ENCODE measurements at places on chromosomes 3 and 15.
A peak's percentile ranks its signal among the peaks of the same experiment; 100 is the strongest.

GRCh38 chr3:5977331-5977730 lies 789.8 kb downstream of the EDEM1 start:
- no peak for ATAC-seq

GRCh38 chr3:18445401-18446148 lies 20.4 kb upstream of the SATB1 start:
- ATAC-seq: peak; percentile 52

DNA sequence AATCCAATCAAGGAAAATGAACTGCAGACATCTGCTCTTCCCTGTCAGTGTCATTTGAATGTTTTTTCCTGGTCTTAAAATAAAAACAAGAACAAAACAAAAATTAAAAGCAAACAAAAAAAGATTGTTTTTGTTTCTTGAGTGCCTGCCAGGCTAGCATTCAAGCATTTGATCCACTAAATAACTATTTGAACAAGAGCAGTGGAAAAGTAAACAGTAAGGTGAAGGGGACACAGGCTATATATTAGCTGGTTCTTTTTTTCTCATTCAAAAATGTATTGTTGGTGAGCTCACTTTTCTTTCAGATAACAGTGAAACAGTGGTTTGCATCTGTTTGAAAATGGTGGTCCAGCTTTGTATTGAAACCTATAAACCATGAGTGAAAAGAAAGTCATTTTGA lies 586.9 kb upstream of the SGO1 start:
- ATAC-seq: no peak

DNA sequence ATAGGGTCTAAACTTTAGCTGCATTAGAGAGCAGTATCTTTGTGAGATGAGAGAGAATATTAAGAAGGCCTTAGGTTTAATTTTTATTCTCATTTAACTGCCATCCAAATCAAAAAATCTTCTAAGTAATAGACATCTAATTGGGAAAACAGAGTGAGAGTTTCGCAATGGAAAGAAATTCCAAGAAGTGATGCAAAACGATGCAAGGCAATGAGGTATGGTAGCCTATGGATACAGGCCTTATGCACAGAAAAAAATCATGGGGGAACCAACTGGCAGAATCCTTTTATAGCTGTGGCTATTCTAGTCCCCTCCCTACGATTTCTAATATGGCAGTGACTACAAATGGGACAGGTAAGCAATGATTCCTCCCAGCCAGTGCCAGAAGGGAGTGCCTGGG lies 225.9 kb downstream of the GREM1 start:
- ATAC-seq: no peak

- no peak for ATAC-seq
Measured at GRCh38 chr3:148158210-148158609, 539.5 kb upstream of the AGTR1 start.

- no peak for ATAC-seq
Measured at GRCh38 chr3:114451051-114451451, 157.2 kb downstream of the TIGIT start.

GRCh38 chr3:58667704-58668103 lies 1.1 kb upstream of the FAM3D start:
- ATAC-seq: no peak

DNA sequence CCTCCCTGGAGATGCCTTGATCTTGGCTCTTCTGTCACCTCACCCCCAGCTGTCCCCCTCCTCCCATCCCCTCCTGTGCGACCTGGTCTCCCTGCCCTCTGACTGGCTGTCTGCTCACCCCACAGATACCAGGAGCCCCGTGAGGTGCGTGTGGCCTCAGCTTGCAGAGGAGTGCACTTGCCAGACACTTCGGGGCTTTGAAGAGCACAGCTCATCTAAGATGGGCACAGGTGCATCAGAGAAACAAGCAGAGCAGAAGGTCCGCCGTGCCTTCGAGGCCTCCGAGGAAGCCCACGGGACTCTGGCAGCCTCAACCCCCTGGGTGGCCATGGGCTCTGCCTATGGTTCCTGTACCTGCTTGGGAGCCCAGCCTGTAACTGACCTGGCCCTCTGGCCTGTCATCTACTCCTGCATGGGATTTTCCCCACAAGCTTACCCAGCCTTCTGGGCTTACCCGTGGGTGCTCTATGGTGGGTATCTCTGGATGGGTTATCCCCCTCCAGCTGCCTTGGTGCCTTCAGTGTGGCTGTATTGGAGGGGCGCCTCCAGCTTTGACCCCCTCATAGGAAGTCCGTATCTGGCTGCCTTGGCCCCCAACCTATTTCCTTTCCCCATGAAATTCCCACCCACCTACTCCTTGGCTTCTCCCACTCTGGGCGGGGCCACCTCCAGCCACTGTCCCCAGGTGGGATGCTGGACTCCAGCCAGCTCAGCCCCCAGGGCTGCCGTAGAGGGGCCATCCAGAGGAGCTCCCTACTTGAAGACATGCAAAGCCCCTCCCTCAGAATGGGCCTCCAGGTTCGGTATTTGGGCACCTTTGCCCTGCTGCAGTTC lies 3.8 kb downstream of the PRR23E start:
- ATAC-seq: no peak

GRCh38 chr15:33215941-33216872 lies 21.7 kb upstream of the FMN1 start:
- no peak for ATAC-seq

- no peak for ATAC-seq
Measured at GRCh38 chr3:67875338-67875737, 220.9 kb upstream of the SUCLG2 start.

- peak; percentile 15 for ATAC-seq
Measured at GRCh38 chr15:68818066-68818768, 2.5 kb downstream of the ANP32A start.

DNA sequence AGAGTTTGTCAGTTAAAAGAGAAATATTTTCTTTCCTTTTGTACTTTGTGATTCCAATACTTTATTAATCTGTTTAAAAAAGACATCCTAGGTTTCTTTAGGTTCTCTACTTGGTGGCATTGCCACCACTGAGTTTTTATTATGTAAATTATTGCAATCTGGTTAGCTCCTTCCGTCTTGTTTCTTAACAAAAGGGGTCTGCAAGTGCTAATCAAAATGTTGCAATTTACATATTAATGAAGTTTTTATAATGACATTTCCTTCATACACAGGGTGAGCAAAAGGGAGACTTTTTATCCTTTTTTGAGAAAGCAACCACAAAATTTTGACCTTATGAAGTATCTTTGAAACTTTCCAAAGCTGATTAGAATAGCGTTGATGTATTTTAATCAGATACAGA lies 1307.3 kb downstream of the ROBO2 start:
- no peak for ATAC-seq

DNA sequence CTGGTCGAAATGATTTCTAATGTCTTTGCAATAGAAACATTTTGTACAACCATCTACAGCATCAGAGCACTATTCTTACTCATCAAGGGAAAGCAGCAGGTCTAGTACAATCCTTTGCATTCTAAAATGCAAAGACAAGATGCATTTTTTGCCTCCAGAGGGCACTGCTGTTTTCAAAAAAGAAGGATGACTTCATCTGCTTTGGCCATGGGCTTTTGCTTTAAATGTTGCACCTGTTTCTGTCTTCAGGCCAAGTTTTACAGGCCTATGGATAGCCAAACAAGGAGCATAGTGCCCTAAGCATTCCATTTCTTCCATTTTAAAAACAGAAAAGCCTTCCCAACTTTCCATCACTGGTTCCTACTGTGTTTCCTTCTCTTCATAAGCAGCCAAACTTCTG lies 3.4 kb downstream of the PARP9 start:
- ATAC-seq: peak; percentile 42

- ATAC-seq: no peak
Measured at GRCh38 chr3:37295925-37296324, 121.5 kb upstream of the LRRFIP2 start.

- no peak for ATAC-seq
Measured at GRCh38 chr3:43641306-43642114, 19.7 kb upstream of the ANO10 start.

GRCh38 chr3:188553569-188553968 lies 399.6 kb downstream of the LPP start:
- peak; percentile 83 for ATAC-seq

DNA sequence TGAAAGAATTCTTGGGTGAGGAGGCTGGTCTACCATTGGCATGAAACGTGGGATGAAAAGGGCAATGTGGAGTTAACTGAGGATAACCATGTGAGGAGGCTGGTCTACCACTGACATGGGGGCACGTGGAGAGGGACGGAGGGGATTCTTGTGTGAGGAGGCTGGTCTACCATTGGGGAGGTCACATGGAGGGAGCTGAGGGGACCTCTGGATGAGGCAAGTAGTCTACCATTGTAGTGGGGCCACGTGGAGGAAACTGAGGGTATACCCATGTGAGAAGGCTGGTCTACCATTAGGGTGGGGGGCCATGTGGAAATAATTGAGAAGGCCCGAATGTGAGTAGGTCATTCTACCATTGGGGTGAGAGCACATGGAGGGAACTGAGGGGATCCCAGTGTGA lies 154.1 kb downstream of the FBLN2 start:
- ATAC-seq: no peak

DNA sequence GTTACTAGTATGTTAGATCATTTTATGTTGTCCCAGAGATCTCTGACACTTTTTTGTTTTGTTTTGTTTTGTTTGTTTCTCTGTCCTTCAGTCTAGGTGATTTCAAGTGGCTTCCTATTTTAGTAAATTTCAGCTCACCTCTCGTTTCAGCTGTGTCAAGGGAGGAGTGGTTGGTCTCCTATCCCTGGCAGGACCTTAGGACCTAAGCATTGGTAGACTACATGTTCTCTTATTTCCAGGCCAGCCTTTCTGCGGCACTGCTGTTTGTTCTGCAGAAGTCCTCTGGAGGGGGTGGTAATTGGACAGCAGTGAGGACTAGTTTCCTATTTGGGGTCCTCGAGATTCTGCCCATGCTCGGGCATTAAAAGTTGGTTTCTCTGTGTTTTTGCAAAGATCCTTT lies 31.8 kb downstream of the MGA start:
- ATAC-seq: no peak

DNA sequence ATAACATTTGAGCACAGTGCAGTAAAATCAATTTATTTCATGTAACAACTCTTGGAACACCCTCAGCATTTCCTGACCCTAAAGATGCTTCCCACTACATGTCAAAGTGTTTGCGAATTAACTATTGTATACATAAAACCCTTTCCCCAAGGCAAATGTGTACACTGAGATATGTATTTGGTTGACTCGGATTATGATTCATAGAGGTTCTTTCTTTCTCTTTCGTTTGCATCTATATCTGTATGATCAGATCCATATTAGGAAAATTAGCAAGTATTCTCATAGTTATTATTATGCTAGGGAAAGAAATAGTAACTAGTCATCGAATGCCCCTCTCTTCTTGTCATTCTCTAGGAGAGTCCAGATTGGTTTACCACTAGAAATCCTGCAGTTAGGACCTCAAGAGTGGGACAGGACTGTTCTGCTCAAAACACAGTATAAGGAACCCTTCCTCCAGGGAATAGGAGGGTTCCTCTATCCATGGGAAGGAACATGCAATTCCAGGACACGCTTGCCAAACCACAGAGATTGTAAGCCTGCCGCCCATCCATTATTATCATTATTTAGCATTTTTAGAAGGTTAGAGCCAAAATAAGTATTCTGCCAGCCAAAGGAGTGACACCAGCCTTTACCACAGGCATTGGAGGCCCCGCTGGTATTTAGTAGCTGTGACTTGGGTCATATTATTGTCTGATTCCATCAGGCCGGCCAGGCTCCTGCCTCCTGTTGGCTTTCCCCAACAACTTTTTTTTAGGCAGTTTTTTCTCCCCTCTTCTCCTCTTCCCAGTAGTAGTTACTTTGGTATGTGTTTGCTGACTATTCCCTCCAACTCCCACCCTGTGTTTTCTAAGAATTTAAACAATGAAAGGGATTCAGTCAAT lies 100.7 kb downstream of the GALK2 start:
- peak; percentile 55 for ATAC-seq

- no peak for ATAC-seq
Measured at GRCh38 chr3:55607844-55608243, 120.7 kb upstream of the WNT5A start.

DNA sequence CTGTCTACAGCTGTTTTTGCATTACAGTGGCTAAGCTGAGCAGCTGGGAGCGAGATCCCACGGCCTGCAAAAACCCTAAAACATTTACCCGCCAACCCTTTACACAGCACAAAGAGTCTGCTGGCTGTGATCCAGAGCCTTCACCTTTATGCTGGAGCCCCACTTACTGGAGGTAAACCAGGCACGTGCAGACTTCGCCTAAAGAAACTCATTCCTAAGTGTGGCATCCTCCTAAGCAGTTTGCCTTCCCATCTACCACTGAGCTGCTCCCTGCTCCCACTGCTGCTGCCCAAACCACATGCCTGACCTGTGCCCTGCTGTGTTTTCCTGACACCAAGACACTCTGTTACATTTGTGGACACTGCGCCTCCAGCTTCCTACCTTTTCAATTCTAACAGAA lies 53.0 kb downstream of the CHSY1 start:
- ATAC-seq: no peak

- no peak for ATAC-seq
Measured at GRCh38 chr15:77670558-77671361, 38.0 kb upstream of the LINGO1 start.

- ATAC-seq: no peak
Measured at GRCh38 chr15:94722024-94722636, 490.8 kb downstream of the MCTP2 start.

GRCh38 chr15:92580933-92581445 lies 74.6 kb downstream of the FAM174B start:
- ATAC-seq: no peak

GRCh38 chr3:78736863-78737262 lies 1030.9 kb downstream of the ROBO1 start:
- ATAC-seq: no peak

GRCh38 chr3:152480282-152480953 lies 211.7 kb downstream of the MBNL1 start:
- no peak for ATAC-seq

DNA sequence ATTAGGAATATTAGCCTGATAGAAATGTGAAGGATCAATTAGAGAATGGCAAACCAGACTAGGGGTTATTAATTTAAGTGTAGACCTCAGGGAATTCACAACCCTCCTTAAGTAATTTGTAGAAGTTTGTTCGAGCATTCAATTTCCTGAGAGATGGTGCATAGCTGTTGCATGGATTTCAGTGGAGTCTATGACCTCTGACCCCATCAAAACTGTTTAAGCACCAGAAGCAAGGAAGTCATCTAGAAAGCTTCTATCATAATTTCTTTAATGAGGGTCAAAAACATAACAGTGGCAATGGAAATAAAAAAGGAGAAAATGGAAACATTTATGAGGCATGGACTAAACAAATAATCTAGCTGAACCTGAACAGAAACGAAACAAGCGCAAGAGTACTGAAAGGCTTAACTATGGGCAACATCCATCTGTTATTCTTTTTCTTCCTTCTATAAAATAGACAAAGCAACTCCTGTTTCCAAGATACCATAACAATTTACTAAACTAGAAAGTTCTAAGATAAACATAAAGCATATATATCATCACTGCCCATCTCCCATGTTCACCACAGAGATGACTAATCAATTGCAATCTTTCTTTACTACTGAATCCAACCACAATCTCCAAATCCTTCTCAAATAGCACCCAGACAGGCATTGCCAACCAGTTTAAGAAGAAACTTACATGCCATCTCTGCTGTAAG lies 151.4 kb downstream of the THRB start:
- no peak for ATAC-seq
